ENCODE measurements at places on chromosomes 1 and 21.
A peak's percentile ranks its signal among the peaks of the same experiment; 100 is the strongest.

GRCh38 chr1:243217349-243217748 lies 37.7 kb downstream of the CEP170 start:
- DNase-seq: no peak

GRCh38 chr21:15051644-15052458 lies 12.9 kb downstream of the NRIP1 start:
- DNase-seq: no peak

GRCh38 chr1:76715474-76715873 lies 151.8 kb upstream of the ST6GALNAC5 start:
- DNase-seq: no peak

DNA sequence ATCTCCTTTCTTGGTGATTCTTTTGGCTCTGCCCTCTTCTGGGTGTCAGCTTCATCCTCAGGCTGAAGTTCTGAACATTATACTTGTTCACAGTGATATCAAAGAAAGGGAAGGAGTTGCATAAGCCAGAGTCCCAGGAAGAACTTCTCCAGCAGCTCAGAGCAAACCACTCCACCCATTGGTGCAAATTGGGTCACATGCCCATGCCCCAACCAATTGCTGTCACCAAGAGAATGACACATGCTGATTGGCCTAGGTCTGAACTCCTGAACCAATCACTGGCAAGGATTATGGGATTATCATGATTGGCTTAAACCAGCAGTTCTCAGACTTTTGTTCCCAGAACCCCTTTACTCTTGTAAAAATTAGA lies 256.5 kb upstream of the TMEM51 start:
- DNase-seq: no peak

DNA sequence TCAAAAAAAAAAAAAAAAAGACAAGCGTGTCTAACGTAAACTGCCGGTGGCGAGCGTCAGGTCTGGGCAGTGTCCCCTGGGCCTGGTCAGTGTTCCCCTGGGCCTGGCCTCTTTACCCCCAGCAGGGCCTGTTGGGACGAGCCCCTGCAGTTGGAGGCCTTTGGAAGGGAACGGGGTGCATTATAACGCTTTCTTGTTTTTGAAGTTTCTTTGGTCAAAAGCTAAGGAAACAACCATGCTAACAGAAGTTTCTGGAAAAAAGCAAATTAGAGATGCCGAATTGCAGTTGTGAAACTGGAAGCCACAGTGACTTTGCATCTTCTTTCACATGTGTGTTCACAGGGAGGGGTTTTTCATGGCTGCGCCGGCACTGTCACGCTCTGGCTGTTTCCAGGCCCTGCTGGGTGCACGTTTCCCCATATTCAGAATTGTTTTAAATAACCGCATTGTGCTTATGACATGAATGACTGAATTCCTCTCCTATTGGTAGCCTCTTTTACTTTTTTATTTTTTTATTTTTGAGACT lies 16.0 kb downstream of the RRP1 start:
- DNase-seq: peak; percentile 17

- no peak for DNase-seq
Observed at GRCh38 chr1:153342178-153342577, 6.5 kb downstream of the PGLYRP4 start.

DNA sequence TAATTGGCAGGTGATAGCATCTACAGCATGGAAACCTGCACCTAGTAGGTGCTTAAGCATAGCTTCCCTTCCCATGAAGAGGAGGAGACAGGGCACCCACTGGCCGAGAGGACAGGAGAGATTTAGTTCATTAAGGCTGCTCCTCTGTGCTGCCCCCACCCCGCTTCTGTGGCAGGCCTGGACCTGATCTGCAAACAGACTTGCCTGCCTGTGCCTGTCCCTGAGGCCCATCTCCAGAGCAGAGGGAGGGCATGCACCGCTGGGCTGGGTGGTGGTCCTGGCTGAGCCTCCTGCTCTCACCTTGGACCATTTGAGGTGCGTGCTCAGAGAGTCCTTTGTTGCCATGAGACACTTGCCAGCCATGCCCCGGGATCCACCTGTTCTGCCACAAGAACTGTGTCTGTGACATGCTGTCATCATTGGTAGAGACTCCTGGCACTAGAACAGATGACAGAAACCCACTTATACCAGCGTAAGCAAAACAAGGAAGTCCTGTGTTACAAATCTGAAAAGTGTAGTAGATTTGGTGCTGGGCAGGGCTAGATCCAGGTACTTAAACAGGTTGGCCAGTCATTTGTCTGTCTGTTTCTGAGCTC lies 55.6 kb downstream of the PTPRF start:
- DNase-seq: no peak

DNA sequence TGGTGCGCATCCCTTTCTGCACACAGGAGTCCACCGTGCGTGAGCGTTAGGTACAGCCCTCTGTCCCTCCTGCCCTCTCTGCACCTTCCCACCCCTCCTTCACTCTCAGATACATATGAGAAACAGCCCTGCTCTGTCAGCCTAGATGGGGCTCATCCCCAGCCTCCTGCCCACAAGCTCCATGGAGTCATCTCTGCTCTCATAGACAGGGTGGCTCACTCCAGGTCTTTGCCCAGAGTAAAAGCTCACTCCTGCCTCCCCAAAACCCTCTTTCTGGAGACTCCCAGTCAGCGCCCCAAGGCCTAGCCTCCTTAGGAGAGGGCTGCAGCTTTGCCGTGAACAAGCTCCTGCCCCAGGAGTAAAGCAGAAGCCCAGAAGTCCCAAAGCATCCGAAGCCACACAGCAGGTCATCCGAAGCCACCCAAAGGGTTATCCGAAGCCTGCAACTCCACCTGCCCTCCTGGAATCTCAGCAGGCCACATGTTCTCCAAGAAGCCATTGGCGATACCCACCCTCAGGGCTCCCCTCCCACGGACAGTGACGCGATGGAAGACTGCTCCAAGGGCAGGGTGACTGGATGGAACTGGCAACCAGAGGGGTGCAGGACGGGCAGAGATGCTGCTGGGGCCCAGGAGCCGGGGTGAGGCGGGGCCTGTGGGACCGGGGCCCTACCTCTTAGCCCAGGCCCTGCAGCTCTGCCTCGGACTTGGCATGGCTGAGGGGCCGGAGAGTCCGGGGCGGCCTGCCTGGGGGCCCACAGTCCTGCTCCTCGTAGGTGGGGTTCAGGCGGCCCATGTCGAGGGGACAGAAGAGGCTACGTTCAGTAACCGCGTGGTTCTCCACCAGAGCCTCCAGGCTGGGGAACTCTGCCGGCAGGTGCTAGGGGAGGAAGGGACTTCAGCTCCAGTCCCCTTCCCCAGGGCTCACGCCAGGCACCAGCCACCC lies 3.6 kb upstream of the KIF17 start:
- DNase-seq: no peak

DNA sequence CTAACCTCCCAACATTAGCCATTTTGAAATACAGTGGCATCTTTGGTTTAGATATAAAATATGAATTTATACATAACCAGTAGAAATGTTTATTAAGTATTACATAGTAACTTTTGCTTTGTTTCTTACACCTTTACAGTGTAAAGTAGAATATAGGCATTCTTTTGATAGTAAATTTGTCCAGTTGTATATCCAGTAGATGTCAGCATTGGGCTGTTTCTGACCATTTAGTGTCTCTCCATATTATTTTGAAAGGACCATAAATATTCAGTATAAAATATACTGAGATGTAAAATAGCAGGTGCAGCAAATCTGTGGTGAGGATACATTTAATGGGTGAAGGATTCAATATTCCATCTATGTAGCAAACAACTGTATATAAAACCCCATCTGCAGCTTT lies 115.8 kb upstream of the ZRANB2 start:
- no peak for DNase-seq

- no peak for DNase-seq
Observed at GRCh38 chr1:168608796-168609715, 32.7 kb downstream of the XCL1 start.

- no peak for DNase-seq
Observed at GRCh38 chr1:201542309-201543035, 3.5 kb downstream of the NAV1 start.

- no peak for DNase-seq
Observed at GRCh38 chr21:17732306-17732705, 86.8 kb downstream of the C21orf91 start.

All from CD4-positive, alpha-beta T cell treated with Interleukin-12 subunit alpha and Interleukin-12 subunit beta, for 1 hour (primary cell).